ENCODE measurements at places on chromosomes 4 and X.

GRCh38 chr4:48780865-48781214 is 761 bp upstream of the FRYL start:
- DNase-seq: peak; percentile 53

GRCh38 chr4:44927399-44928380 is 201.3 kb upstream of the GNPDA2 start:
- no peak for DNase-seq

DNA sequence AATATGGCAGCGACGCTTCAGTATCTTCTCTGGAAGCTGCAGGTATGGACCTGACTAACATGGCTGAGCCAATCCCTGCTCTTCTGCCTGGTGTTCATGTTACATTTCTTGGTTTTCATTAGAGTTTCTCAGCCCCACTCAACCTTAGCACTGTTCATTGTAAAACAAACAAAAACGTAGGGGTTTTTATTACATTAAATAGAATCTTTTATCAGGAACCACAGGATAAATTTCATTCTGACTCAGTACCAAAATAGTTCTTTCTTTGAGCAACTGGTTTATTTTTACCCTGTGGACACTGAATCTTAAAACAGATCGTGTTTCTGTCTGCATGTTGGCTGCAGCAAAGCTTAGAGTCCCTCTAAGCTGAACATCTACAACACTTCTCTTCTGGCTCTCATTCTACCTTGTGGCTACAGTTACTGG is 27.1 kb downstream of the FHIP1A start:
- DNase-seq: no peak

GRCh38 chrX:37871626-37872302 is 24.4 kb upstream of the DYNLT3 start:
- no peak for DNase-seq

DNA sequence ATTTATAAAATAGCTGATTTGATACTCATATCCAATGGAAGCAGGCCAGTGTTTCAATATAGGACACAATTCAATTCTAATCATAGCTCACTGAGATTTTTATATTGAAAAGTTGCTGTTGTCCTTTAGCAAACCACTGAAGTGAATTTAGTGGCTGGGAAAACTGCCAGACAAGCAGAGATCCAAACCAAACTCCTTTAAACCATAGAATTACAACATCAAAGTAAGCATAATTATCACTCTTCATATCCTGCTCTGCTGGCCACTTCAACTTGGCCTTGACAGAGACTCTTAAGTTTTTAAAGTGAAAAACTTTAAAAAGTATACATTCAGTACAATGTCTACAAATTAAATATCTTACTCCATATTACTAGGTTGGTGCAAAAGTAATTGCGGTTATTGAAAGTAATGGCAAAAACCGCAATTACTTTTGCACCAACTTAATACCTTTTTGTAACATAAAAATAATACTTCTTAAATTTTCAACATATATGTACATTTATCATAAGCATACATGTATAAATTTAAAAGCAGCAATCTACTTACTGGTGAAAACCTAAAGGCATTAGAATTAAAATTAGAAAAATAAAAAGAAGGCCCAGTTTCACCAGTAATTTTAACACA is 433.0 kb downstream of the PCDH10 start:
- no peak for DNase-seq

- no peak for DNase-seq
These were observed 146.6 kb upstream of the FAM47C start for GRCh38 chrX:36861601-36862000.

- DNase-seq: no peak
These were observed 895 bp downstream of the ADGRL3 start for GRCh38 chr4:61200916-61201526.

GRCh38 chrX:131874300-131874699 is 148.8 kb upstream of the STK26 start:
- DNase-seq: no peak

Measured in left lobe of liver (tissue), 2 donors.